Hindlimb muscle (tissue), 1 donor: ENCODE measurements at places on chromosomes 12 and 14.

GRCh38 chr14:56059054-56059453 lies 59.2 kb upstream of the PELI2 start:
- no peak for DNase-seq

- no peak for DNase-seq
Measured at GRCh38 chr12:43104494-43104893, 447.5 kb downstream of the ADAMTS20 start.

DNA sequence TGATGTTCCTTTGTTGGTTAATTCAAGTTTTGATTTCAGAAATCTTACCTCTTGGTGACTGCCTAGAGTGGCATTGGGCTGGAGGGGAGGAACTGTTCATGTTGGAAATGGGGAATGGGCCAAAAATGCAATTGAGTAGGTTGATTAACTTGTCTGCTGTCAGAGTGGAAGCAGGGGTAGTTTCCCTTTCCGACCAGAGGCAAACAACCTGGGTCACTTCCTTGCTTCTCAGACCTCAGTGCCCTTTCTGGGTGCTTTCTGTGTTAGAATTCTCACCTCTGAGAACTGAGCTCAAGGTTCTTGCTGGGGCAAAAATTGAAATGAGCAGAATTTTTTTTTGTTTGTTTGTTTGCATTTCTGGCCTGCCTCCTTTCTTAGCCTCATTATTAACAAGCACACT lies 2.3 kb upstream of the M6PR start:
- DNase-seq, result no peak

GRCh38 chr12:101599311-101599710 lies 4.5 kb downstream of the MYBPC1 start:
- no peak for DNase-seq

DNA sequence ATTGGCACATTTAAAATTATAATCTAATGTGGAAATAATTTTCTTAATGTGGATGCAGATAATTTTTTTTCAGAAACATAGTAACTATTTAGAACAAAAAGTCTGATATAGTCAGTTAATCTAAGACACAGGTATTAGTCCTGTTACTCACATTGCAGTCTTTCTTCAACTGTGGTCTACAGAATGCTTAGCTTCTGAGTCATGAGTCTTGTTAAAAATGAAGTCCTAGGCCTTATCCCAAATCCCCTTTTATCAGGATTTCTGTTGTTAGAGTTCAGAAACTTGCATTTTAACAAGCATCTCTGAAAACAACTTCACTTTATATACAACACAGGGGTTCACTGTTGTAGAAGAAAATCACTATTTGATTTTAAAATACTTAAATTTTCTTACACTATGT lies 112.2 kb downstream of the SLC16A7 start:
- no peak for DNase-seq

- no peak for DNase-seq
Measured at GRCh38 chr12:120999191-121000120, 16.8 kb downstream of the C12orf43 start.

GRCh38 chr14:49989966-49990365 lies 97.1 kb downstream of the ARF6 start:
- no peak for DNase-seq

GRCh38 chr14:75751296-75751695 lies 90.2 kb downstream of the TTLL5 start:
- no peak for DNase-seq

GRCh38 chr12:79415746-79416435 lies 274.9 kb downstream of the PAWR start:
- DNase-seq, result no peak

- DNase-seq, result no peak
Measured at GRCh38 chr12:108721824-108722223, 9.5 kb downstream of the CORO1C start.
